EH (cell line): ENCODE measurements at places on chromosomes 16 and 17.

- DNase-seq = peak; percentile 98
Measured at GRCh38 chr16:74448990-74449389, 27.7 kb upstream of the CLEC18B start.

DNA sequence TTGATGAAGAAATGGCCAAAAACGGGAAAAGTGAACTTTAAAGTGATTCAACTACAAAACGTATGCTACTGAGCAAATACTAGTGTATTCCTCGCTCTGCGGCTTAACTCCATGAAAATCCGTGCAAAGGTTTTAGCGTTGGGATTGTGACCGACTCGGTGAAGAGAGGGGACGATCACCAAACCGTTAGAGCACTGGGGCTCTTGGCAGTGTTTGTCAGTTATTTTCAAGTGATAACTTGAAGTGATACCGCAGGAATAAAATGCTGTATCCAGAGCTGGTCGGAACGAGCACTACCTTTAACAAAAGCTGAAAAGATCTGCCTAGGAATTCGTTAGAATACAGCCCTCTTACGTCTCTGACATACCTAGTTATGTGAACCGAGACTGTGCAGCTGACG, 773 bp upstream of the PPM1D start:
- DNase-seq = no peak

DNA sequence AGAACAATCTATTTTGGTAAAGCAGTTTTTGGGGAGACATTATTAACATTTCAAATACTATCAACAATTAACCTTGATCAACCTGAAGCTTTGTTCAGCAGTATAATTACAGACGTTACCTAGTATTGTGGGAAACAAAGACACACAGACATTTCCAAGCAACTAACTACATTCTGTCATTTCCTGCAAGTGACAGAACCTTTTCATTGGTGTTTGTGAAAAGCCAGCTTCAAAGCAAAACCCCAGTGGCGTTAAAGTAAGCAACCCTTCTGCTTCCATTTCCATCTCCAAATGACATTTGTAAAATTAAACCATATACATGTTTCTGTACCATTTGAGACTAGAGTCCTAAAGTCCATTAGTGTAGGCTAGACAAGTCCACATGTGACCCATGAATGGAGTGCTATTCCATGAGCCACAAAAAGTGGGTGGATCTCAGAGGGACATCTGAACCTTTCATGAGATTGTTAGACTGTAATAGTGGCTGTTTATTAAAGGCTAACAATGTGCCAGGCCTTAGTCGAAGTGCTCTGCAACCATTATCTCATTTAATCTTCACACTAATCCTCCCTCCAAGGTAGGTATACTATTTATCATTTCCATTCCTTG, 101.2 kb downstream of the SSH2 start:
- no peak for DNase-seq

GRCh38 chr17:73586921-73587602, 57.2 kb downstream of the SDK2 start:
- DNase-seq = no peak

DNA sequence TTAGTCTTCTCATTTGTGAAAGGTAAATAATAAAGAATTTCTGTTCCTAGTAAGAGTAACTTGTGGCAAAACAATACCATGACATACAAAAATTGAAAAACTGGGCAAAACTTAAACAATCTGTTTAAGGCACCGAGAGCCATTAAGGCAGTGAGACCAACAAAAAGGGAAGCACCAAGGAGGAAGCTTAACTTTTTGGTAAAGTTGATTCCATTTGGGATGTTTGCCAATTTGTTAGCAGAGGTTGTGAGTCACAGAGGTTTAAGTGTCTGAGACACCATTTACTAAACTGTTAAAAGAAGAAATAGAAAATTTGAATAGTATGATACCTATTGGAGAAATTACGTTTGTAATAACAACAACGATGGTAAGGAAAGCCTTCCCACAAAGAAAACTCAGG, 4.9 kb downstream of the SLC35G3 start:
- peak; percentile 17 for DNase-seq

GRCh38 chr17:30031214-30031869, 85.3 kb upstream of the NSRP1 start:
- no peak for DNase-seq

DNA sequence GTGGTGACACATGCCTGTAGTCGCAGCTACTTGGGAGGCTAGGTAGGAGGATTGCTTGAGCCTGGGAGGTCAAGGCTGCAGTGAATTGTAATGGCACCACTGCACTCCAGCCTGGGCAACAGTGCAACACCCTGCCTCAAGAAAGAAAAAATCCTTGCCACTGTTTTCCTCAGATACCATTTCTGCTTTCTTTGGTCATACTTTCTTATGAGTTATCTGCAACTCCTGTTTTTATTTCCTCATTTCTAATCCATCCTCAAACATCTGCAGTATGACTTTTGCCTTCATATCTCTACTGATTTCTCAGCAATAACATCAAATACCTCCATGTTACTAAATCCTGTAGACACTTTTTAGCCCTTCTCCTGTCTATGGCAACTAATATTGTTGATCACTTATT, 3.1 kb upstream of the AP2B1 start:
- no peak for DNase-seq

GRCh38 chr17:66025551-66025950, 166.4 kb downstream of the CEP112 start:
- peak; percentile 81 for DNase-seq

DNA sequence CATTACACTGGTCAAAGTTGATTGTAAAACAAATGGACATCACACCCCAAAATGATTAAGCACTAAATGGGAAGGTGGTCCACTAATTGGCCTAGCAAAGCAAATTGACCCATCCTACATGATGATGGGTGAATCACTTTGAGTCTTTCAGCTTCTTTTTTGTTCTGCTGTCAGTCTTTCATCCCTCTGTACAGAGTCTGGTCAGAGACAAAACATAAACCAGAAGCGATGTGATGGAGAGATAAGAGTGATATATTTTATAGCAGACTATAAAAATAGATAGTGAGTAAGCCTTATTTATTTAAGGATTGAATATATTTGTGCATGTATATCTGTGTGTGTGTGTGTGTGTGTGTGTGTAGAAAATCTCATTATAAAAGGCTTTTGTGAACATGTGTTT, 618.4 kb upstream of the SOX9 start:
- peak; percentile 60 for DNase-seq

DNA sequence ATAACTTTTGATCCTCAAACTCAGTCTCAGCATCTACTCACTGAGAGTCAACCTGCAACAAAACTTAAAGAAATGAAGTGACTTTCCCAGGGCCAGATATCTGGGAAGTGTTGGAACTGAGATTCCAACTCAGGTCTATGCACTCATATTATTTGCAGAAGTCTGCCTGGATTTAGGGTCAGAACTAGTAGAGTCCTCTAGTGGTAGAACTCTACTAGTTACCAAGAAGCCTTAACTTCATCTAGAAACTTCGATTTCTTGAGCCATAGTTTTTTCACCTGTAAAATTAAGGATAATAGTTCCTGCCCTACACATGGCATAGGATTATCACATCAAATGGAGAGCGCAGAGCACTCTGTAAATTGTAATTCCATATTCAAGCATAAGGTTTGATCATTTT, 23.4 kb upstream of the KRT24 start:
- DNase-seq = no peak

- DNase-seq = peak; percentile 54
Measured at GRCh38 chr16:13919330-13919682, 648 bp upstream of the ERCC4 start.

GRCh38 chr17:40992666-40993065, 1.3 kb downstream of the KRTAP3-3 start:
- no peak for DNase-seq

DNA sequence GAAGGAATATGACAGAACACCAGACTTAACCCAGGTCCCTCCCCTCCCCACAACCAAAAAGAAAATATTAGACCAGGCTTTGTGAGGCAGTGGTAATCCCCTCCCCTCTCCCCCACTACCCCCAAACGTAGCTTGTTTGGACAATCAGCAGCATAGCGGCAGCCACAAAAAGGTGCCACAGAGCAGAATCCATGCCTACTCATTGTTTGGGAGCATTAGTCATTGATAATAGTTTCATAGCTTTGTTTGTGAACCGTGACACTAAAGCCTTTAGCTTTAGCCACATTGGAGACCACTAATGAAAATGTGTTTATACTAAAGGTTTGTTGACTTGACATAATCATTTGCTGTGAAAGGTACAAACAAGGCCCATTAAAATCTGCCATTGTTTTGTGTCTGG, 65.1 kb downstream of the NUP93 start:
- DNase-seq = no peak

DNA sequence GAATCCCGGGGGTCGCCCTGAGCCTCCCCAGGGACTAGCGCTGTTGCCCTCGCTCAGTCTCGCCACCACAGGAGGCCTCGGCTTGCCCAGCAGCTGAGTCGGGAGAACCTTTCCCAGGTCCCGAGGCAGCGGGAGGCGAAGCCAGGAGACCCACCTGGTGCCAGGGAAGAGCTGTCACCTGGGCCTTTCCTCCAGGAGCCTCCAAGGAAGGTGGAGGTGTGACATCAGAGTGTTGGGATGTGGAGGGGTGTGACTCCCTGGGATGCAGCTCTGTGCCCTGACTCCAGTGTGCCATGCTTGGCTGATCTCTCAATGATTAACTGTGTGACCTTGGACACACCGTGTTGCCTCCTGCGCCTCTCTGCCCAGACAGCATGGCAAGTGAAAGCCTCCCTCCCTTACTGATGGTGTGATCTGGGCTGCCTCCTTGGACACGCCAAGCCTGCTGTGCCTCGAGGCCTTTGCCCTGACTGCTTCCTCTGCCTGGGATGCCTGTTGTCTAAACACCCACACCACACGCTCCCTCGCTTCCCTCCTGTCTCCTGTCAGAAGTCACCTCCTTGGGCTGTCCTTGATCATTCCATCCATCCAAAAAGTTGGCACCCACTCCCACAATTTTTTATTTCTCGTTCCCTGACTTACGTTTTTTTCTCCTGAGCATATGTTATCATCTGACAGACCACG, 88.0 kb downstream of the CMIP start:
- no peak for DNase-seq

GRCh38 chr16:66468321-66468965, 41.3 kb downstream of the BEAN1 start:
- no peak for DNase-seq

DNA sequence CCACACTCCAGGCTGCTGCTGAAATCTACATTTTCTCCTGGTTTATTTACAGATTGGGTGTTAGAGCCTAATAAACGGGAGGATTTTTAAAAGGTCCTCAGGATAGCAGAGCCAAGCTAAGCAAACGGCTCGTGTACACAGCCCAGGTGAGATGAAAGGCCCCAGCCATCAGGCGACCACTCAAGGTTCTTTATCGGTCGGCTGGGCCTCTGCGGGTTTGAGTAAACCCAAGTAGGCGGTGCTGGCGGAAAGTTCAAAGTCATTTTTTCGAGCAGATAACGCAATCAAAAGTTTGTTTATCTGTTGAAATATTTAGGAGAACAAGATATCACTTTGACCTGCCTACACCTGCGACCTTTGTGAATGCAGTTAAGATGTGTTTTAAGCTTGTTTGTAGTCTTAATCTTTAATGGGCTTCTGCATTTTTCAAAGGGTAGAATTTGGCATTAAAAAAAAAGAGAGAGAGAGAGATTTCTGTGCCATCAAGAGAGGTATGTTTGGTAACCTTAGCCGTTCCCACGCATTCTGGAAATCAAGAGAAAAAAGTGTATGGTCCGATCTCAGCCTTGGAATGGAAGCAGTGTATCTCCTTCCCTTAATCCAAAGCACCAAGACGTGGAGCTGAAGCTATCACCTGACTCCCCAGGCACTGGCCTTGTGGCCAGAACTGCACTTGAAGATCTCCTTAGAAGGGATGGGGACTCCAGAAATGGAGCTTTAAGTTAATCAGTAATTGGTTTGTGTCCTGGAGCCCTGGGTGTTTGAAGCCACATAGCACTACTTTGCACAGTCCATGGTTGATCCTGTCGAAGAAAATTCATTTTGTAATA, 301.7 kb upstream of the IRX5 start:
- no peak for DNase-seq

- no peak for DNase-seq
Measured at GRCh38 chr17:79525793-79526677, 84.8 kb downstream of the RBFOX3 start.

DNA sequence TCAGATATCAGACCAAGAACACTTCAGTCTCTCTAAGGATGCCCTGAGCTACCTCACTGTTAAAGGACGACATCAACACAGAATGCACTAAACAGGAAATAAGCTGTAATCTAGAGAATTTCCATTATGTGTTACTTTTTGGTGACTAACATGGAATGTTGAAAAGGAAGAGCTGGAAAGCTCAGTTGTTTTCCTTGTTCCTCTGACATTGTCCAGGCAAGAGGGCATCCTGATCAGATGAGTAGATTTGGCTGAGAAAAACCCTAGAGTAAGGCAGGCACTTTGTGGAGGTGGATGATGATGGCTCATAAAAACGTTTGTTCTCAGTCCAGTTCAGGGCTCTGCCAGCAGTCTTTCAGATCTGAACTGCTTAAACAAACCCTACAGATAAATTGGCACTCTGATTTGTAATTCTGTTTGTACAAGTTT, 34.0 kb downstream of the DGKE start:
- DNase-seq = peak; percentile 74

DNA sequence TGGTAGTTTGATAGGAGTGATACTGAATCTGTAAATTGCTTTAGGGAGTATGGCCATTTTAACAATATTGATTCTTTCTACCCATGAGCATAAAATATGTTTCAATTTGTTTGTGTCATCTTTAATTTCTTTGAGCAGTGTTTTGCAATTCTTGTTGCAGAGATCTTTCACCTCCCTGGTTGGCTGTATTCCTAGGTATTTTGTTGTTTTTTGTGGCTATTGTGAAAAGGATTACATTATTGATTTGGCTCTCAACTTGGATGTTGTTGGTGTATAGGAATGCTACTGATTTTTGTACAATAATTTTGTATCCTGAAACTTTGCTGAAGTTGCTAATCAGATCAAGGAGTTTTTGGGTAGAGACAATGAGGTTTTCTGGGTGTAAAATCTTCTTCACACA, 3.2 kb downstream of the KRTAP9-9 start:
- no peak for DNase-seq

- DNase-seq = peak; percentile 65
Measured at GRCh38 chr16:14098081-14098480, 27.0 kb downstream of the MRTFB start.

DNA sequence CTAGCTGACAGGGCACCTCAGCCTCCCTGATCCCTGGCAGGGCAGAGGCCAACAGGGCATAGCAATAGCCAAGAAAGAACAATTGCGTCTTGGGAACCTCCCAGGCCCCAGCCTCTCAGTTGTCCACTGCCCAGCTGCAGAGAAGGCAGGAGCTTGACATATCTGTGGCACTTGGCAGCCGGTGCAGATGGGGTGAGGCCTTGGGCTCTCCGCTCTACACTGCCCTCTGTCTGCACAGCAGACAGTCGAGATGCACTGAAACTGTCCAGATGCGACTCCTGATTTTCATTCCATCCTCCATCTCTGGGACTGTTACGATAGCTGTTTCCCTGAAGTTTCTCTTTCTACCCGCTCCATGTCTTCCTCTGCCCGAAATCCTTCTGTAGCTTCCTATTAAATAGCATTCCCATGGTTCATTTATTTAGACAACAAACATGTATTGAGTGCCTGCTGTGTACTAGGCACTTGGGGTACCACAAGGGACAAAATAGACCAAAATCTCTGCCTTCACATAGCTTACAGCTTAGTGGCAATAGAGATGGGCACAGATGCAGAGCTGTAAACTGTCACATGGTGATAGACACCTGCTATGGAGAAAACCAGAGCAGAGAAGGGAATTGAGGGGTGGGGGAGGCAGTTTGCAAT, 3.3 kb downstream of the POLR3E start:
- DNase-seq = peak; percentile 68

GRCh38 chr16:51408357-51408756, 257.3 kb upstream of the SALL1 start:
- DNase-seq = peak; percentile 37

- DNase-seq = no peak
Measured at GRCh38 chr16:7031031-7031430, 301.6 kb upstream of the RBFOX1 start.

- no peak for DNase-seq
Measured at GRCh38 chr16:24101431-24101830, 154.7 kb upstream of the CACNG3 start.
